Cardiac muscle cell (in vitro differentiated cells and primary cell): ENCODE measurements at places on chromosomes 4 and X. TPM values are rescaled to one million over a fixed set of nuclear protein-coding genes. Genes with fewer than 3 reads are reported as not detected.

GRCh38 chr4:159319027-159319426, 216.1 kb downstream of the RAPGEF2 start:
- H3K36me3 ChIP-seq, result peaks cover 16% of the 10 kb centered on the region
- H3K4me3 ChIP-seq, result no peak overlapping the region
- no peak overlapping the region for H3K27ac ChIP-seq
- DNase-seq, result no peak

- no peak overlapping the region for H3K4me3 ChIP-seq
- no peak for DNase-seq
- H3K4me1 ChIP-seq, result peaks cover 5% of the 10 kb centered on the region
Observed at GRCh38 chr4:105155426-105155825, 8.8 kb downstream of the TET2 start.

- H3K4me3 ChIP-seq, result no peak overlapping the region
- peaks cover 11% of the 10 kb centered on the region for H3K4me1 ChIP-seq
- H3K27ac ChIP-seq, result no peak overlapping the region
- peaks cover 59% of the 10 kb centered on the region for H3K27me3 ChIP-seq
- H3K36me3 ChIP-seq, result no peaks in the 10 kb centered on the region
Observed at GRCh38 chr4:41613386-41613785, 75.4 kb downstream of the LIMCH1 start.

DNA sequence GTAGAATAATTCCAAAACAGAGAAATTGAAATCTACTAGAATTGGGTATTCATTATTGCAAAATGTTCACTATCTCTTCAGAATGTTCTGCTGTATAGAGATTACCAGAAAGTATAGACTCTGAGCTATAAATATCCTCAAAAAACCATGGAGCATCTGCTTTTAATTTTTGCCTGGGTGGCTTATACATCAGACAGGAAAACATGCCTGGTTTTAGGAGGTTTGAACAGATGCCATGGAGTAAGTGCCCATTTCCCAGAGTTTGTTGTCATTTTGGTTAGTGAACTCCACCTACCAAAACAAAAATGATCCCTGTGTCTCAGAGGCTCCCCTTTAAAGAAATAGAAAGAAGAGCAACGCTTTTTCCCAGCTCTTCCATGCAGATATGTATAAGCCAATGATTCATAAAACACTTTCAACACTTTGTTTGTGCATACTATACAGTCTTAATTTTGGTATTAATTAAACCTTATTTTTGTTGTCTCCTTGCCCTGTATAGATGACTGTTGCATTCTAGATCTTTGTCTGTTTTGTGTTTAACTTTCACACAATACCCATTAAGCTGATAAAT, 68.7 kb downstream of the MEPE start:
- H3K36me3 ChIP-seq, result no peaks in the 10 kb centered on the region
- DNase-seq, result peak; percentile 8
- no peaks in the 10 kb centered on the region for H3K27me3 ChIP-seq
- no peak overlapping the region for H3K27ac ChIP-seq
- no peak overlapping the region for H3K4me3 ChIP-seq
- H3K4me1 ChIP-seq, result no peaks in the 10 kb centered on the region

GRCh38 chr4:57679969-57680368, 569.8 kb upstream of the IGFBP7 start:
- no peaks in the 10 kb centered on the region for H3K27me3 ChIP-seq
- no peaks in the 10 kb centered on the region for H3K4me1 ChIP-seq
- no peaks in the 10 kb centered on the region for H3K36me3 ChIP-seq
- no peak overlapping the region for H3K27ac ChIP-seq
- DNase-seq, result no peak

DNA sequence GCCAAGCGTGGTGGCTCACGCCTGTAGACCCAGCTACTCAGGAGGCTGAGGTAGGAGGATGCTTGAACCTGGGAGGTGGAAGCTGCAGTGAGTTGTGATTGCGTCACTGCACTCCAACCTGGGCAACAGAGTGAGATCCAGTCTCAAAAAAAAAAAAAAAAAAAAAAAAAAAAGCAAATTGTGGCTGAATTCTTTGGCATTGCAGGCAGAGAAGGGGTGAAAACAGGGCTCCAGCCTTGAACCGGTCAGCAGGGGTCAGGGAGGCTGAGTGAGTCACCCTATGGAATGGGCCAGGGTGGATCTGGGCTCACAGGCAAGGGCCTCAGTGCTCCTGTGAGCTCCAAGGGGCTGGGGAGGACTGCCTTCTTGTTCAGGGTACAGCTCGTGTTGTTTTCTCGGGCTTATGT, 13.2 kb upstream of the FAM3A start:
- H3K27ac ChIP-seq, result no peak overlapping the region
- no peaks in the 10 kb centered on the region for H3K27me3 ChIP-seq
- H3K36me3 ChIP-seq, result no peaks in the 10 kb centered on the region
- DNase-seq, result no peak
- H3K4me3 ChIP-seq, result no peak overlapping the region

- H3K27me3 ChIP-seq, result no peaks in the 10 kb centered on the region
- no peak for DNase-seq
- no peak overlapping the region for H3K27ac ChIP-seq
- H3K4me3 ChIP-seq, result no peak overlapping the region
Observed at GRCh38 chr4:156190615-156191014, 236.9 kb upstream of the CTSO start.

DNA sequence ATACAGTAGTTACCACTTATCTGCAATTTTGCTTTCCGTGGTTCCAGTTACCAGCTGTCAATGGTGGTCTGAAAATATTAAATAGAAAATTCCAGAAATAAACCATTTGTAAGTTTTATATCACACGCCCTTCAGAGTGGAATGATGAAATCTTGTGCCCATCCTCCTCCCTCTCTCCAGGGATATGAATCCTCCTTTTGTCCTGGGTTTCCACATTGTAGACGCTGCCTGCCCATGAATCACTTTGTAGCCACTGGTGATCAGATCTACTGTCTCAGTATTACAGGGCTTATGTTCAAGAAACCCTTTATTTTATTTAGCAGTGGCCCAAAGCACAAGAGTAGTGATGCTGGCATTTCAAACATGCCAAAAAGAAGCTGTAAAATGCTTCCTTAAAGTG, 198.6 kb downstream of the KCNIP4 start:
- no peaks in the 10 kb centered on the region for H3K27me3 ChIP-seq
- H3K27ac ChIP-seq, result no peak overlapping the region
- no peaks in the 10 kb centered on the region for H3K36me3 ChIP-seq
- DNase-seq, result no peak
- H3K4me1 ChIP-seq, result peaks cover 33% of the 10 kb centered on the region

GRCh38 chr4:135963009-135963408, 1569.3 kb downstream of the PCDH18 start:
- H3K27me3 ChIP-seq, result no peaks in the 10 kb centered on the region
- H3K4me3 ChIP-seq, result no peak overlapping the region
- H3K27ac ChIP-seq, result no peak overlapping the region
- H3K36me3 ChIP-seq, result no peaks in the 10 kb centered on the region
- DNase-seq, result no peak

DNA sequence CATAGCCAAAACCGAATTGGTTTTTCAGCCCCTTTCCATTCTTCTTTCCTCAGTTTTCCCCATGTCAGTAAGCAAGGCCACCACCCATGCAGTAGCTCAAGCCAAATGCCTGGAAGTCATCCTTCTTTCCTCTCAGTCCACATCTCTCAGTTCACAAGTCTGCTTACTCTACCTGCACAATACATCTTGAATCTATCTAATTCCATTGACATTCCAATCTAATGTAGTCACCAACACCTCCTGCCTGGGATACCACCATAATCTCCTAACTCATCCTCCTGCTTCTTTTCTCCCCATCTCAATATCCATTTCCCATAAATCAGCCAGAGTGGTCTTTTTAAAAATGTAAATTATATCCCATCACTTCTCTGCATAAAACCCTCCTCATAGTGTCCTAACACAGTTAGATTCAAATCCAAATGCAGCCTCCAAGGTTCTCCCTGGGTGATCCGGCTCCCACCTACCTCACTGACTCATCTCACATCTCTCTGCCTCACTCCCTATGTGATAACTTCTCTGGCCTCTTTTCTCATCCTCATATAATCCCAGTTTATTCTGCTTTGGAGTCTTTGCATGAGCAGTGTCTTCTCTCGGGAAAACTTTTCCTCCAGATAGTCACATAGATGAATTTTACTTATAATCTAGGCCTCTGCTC, 26.9 kb downstream of the KCNIP4 start:
- DNase-seq, result no peak
- no peak overlapping the region for H3K4me3 ChIP-seq
- no peaks in the 10 kb centered on the region for H3K36me3 ChIP-seq

DNA sequence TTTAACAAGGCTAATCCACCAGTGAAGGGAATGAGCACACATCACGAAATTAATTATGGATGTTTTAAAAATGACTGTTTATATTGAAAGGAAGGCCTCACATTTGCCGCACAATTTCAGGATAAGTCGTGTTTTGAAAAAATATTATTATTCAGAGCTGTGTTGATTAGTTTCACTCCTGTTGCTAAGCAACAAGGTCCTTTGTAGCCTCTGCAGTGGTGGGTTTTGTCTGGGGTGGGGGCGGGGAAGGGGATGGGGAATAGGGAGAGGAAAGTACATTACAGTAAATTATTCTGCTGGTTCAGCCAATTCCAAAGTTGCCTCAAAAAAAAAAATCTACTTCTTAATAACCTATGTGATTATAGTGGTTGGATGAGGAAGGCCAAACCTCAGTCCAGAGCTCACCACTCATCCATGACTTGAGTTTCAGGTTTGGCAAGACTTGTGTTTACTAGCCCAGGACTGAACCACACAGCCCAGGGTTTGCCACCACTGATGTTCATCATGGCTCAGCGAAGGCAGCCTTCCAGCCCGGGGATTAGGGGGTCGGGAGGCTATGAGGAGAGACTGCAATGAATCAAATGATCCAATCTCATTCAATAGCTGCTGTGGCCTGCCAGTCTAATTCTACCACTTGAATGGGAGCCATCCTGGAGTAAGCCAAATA, 162.5 kb upstream of the ATP6AP2 start:
- H3K27ac ChIP-seq, result no peak overlapping the region
- no peak overlapping the region for H3K4me3 ChIP-seq
- H3K4me1 ChIP-seq, result no peaks in the 10 kb centered on the region
- no peak for DNase-seq
- H3K27me3 ChIP-seq, result no peaks in the 10 kb centered on the region

DNA sequence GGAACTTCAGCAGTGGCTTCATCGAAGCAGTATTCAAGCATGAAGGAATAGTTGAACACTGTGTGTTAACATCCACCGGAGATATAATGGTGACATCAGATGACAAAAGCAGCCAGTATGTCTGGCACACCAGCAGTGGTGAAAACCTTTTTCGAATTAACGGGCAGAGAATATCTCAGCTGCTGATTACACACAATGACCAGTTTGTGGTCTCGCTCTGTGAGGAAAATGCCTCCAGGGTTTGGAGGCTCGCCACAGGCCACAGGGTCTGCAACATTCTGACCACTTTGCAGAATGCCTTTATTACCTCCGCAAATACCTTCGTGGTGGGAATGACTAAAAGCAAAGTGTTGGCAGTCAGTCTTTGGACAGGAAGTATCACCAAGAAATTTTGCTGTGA, 201.5 kb downstream of the NWD2 start:
- peak; percentile 63 for DNase-seq
- no peak overlapping the region for H3K4me3 ChIP-seq
- peaks cover 30% of the 10 kb centered on the region for H3K27me3 ChIP-seq
- no peaks in the 10 kb centered on the region for H3K36me3 ChIP-seq

GRCh38 chr4:86895692-86896488, 3.7 kb upstream of the C4orf36 start:
- H3K4me3 ChIP-seq, result no peak overlapping the region
- H3K27me3 ChIP-seq, result no peaks in the 10 kb centered on the region

DNA sequence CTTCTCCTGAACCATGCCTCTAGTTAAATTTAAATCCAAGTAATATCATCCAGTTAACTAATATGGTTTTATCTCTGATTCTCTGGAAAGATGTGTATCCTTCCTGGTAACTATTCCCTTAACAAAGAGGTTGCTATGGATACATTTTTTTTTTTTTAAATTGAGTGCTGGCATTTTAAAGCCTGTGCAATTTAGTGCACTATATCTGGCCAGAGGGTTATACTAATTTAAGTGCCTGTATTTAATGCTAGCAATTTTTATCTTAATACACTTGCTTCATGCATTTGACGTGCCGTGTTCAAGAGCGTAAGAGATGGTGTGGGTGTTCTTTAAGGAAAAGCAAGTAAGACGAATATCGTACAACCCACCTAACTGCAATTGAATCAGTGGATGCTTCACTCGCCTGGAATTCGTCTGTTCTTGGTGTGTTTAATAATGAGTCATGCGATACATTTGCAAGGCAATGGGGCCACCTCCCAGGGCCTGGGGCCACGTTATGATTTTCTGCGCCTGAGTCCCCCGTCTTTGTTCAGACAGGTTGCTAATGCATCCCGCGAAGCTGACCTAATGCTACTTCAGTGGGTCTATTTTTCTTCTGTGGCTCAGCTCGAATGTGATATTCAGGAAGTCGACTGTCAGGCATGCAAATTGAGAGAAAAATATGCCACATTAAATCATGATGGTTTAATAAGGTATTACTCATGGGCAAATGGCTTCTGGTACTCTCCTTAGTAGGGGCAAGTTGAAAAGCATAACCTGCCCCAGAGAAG, 14.2 kb upstream of the MID1 start:
- H3K4me1 ChIP-seq, result peaks cover 5% of the 10 kb centered on the region
- no peak overlapping the region for H3K4me3 ChIP-seq
- no peaks in the 10 kb centered on the region for H3K36me3 ChIP-seq
- H3K27ac ChIP-seq, result no peak overlapping the region
- no peak for DNase-seq

- H3K4me3 ChIP-seq, result no peak overlapping the region
- no peaks in the 10 kb centered on the region for H3K36me3 ChIP-seq
- H3K27me3 ChIP-seq, result no peaks in the 10 kb centered on the region
- H3K4me1 ChIP-seq, result no peaks in the 10 kb centered on the region
Observed at GRCh38 chrX:68060506-68061205, 372.6 kb downstream of the OPHN1 start.

GRCh38 chr4:147318586-147318985, 162.3 kb upstream of the EDNRA start:
- no peak overlapping the region for H3K27ac ChIP-seq
- peak; percentile 50 for DNase-seq
- no peak overlapping the region for H3K4me3 ChIP-seq

Gene TMSB15B
- total RNA-seq, result 5.0 and 10.2 TPM in 2 replicates

Gene XAGE1A
- total RNA-seq, result not detected in 2 replicates

Gene NXT2
- total RNA-seq, result 4.6 and 7.3 TPM in 2 replicates

Gene VCX
- total RNA-seq, result 0.39 TPM in 1 of 2 replicates, not detected in the other

Gene KLHL34
- not detected in 2 replicates for total RNA-seq

Gene KLHL13
- total RNA-seq, result 13.6 and 22.0 TPM in 2 replicates

Gene STATH
- not detected in 2 replicates for total RNA-seq

Gene UGT2A1
- total RNA-seq, result not detected in 2 replicates

Gene EDA
- 2.1 and 2.7 TPM in 2 replicates for total RNA-seq

Gene GAGE10
- not detected in 2 replicates for total RNA-seq
